SJSA1 (cell line): ENCODE measurements at places on chromosomes 5 and 9. TPM values are rescaled to one million over a fixed set of nuclear protein-coding genes. Genes with fewer than 3 reads are reported as not detected.

URM1 gene
- total RNA-seq = 22.7 and 35.0 TPM in 2 replicates

NUTM2F gene
- total RNA-seq = not detected in 2 replicates

GKAP1 gene
- total RNA-seq = 0.37 and 19.0 TPM in 2 replicates

PCDHA9 gene
- total RNA-seq = under 0.01 TPM in 1 of 2 replicates, not detected in the other

SCAI gene
- 2.8 and 4.7 TPM in 2 replicates for total RNA-seq

PPIP5K2 gene
- total RNA-seq = 115 and 118 TPM in 2 replicates

ZNF454 gene
- total RNA-seq = not detected in 2 replicates

HTR1A gene
- total RNA-seq = not detected in 2 replicates

FAM169A gene
- total RNA-seq = 16.5 and 21.9 TPM in 2 replicates

P4HA2 gene
- 222 and 261 TPM in 2 replicates for total RNA-seq

CDH9 gene
- not detected in 2 replicates for total RNA-seq

F2RL2 gene
- 1.3 and 2.0 TPM in 2 replicates for total RNA-seq

HAPLN1 gene
- total RNA-seq = 1.2 and 3.3 TPM in 2 replicates

SNX18 gene
- total RNA-seq = 49.5 and 61.0 TPM in 2 replicates

IL5 gene
- total RNA-seq = not detected in 2 replicates

RAB24 gene
- 37.6 and 56.2 TPM in 2 replicates for total RNA-seq

RLN1 gene
- total RNA-seq = not detected in 2 replicates

LCN2 gene
- not detected in 2 replicates for total RNA-seq

ZNF366 gene
- total RNA-seq = not detected in 2 replicates

KCNV2 gene
- not detected in 2 replicates for total RNA-seq

GGTA1 gene
- total RNA-seq = not detected in 2 replicates

PRSS3 gene
- not detected in 2 replicates for total RNA-seq

FCN2 gene
- not detected in 2 replicates for total RNA-seq

CAMK4 gene
- 2.7 and 3.6 TPM in 2 replicates for total RNA-seq

KLF4 gene
- 1.00 and 1.5 TPM in 2 replicates for total RNA-seq

SPATA9 gene
- total RNA-seq = 0.56 and 1.4 TPM in 2 replicates

OXCT1 gene
- total RNA-seq = 42.7 and 48.7 TPM in 2 replicates

EIF4E1B gene
- total RNA-seq = not detected in 2 replicates

MARCHF3 gene
- 2.3 and 3.4 TPM in 2 replicates for total RNA-seq

SLC34A3 gene
- not detected in 2 replicates for total RNA-seq

TBC1D9B gene
- 41.9 and 43.2 TPM in 2 replicates for total RNA-seq
